Panc1 (cell line): ENCODE measurements at places on chromosomes 1 and 21. TPM values are rescaled to one million over a fixed set of nuclear protein-coding genes. Genes with fewer than 3 reads are reported as not detected.

AMY1C gene
- total RNA-seq, result not detected

DNA sequence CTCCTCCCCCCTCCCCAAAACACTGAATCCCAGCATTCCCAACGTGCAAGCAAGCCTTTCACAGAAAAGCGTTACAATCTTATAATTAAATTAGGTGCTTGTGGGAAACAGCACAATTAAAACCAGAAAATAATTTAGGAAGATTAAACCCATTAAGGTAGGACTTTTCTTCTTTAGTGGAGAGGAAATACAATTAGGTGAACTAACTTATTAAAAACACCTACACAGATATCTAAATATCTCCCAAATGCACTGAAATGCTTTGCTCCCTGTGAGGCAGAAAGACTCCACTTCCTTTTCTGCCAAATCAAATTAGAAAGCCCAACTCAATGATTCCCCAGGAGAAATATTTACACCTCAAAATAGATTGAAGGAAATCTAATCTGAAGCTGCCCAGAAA is 60.9 kb upstream of the ETS2 start:
- H3K27ac ChIP-seq, result no peak overlapping the region; the same call in 1 of the 2 replicates
- DNase-seq, result no peak
- no peak overlapping the region for H3K4me3 ChIP-seq

- no peaks in the 10 kb centered on the region for H3K36me3 ChIP-seq
- no peaks in the 10 kb centered on the region for H3K4me1 ChIP-seq
- H3K27me3 ChIP-seq, result no peaks in the 10 kb centered on the region
- H3K4me3 ChIP-seq, result no peak overlapping the region
Observed at GRCh38 chr1:21607549-21608529, 61.3 kb downstream of the RAP1GAP start.

OR2T35 gene
- total RNA-seq, result not detected
